ENCODE measurements at places on chromosomes 12 and 14.

DNA sequence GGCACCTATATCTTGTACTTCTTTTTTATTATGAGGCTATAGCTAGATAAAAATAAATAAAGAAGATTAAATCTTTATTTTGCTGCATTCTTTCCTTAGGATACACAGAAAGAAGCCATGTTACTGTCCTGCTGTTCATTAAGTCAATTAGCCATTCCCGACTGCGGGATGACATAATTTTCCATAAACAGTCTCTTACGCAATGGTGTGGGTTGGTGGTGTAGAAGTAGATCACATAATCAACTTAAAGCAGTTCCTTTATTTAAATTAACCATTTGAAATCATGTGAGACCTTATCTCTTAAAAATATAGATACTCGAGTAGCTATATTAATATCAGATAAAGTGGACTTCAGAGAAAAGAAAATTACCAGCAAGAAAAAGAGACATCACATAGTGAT lies 40.2 kb downstream of the TAOK3 start:
- DNase-seq = no peak

DNA sequence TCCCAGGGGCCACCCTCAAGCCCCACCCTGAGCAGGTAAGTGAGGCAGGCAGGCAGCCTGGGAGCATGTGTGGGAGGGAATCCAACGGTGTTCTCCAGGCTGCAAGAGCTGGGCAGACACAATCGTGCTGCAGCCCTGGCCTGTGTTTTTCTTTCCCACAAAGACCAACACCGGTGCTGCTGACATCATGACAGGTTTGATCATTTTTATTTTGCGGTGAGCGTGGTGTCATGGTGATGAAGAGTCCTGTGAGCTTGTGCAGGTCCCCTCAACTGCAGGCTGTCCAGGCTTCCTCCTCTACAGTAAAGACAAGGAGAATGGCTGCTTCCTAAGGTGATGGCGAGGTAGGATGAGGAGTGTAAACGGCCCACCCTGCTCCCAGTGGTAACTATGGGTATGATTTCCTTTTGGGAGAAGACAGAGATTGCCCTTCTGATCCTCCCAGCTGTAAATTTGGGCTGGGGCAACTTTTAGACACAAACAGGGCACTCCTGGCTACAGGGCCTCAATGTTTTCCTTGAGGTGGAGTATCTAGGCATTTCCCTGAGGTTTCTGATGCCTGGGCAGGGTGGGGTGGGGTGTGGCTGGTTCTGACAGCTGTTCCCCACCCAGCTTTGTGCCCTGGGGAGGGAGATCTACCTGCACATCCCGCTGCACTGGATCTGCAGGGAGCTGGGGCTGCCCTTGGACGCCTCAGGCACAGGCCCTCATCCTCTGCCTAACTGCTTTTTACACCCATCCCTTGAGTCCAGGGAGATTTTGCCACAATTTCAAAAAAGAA lies 109.1 kb downstream of the VCPKMT start:
- DNase-seq = no peak

DNA sequence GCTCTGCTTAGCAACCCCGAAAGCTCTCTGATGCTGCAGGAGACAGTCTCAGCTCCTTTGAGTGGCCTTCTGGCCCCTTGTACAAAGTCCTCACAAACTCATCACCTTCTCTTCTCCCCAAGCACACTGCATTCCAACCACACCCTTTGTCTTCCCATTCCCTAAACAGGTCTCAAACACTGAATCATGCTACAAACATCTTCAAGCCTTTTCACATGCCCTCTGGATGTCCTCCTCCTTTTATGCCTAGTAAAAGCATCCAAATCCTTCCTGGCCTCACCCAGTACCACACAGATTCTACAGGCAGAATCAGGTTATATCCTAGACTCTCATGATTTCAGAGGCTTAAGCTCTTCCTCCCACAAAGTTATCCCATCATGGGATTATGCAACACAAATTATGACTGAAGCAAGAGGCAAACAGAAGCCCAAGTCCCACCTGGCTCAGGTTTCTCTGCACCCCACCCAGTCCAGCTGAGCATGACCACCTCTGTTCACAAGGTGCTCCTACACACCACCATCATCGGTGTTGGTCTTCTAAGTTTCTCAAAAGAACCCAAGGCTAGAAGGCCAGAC lies 61.4 kb upstream of the PCED1B start:
- DNase-seq = no peak

GRCh38 chr14:22190411-22191191 lies 398.4 kb downstream of the DAD1 start:
- no peak for DNase-seq

GRCh38 chr14:57796556-57796955 lies 69.3 kb downstream of the SLC35F4 start:
- DNase-seq = no peak

GRCh38 chr12:123929946-123930583 lies 42.6 kb downstream of the CCDC92 start:
- no peak for DNase-seq

- DNase-seq = no peak
Observed at GRCh38 chr12:44246482-44247105, 410.7 kb downstream of the TMEM117 start.

GRCh38 chr14:76924371-76925096 lies 98.3 kb downstream of the LRRC74A start:
- DNase-seq = no peak

DNA sequence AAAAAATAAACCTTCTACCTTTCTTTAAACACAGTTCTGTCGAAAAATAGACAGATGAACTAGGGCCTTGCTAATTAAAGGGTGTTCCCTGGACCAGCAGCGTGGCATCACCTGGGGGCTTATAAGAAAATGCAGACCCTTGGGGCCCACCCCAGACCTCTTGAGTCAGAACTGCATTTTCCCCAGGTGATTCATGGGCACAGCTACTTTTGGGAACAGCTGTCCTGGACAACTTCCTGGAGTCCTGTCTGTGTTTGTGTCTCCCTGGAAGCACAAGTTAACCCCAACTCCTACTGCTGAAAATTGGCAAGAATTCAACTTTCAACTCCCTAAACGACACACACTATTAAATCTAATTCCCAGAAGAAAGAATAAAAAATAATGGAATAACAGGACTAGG lies 17.8 kb downstream of the FBLN5 start:
- no peak for DNase-seq

All from stimulated activated CD4-positive, alpha-beta T cell treated with anti-CD3 and anti-CD28 coated beads, Interleukin-4, amount 100 ng/mL, for 48 hours (primary cell).